ENCODE measurements at places on chromosomes 1 and 21. TPM values are rescaled to one million over a fixed set of nuclear protein-coding genes. Genes with fewer than 3 reads are reported as not detected.

GRCh38 chr1:8660411-8660828, 157.0 kb downstream of the RERE start:
- peak; percentile 40 for DNase-seq

DNA sequence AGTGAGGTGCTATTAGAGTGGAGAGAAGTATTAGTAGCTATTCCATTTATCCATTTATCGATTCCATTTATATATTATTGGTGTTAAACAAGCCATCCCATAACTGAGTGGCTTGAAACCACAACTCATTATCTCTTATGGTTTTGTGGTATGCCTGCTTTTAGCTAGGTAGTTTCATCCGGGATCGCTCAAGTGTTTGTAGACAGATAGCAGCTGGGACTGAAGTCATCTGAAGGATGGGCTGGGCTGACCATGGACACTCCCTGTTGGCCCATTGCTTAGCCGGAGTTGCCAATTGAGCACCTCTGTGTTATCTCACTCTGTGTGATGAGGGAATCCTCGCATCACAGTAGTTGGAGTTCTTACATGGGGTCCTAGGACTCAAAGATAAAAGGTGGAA, 622.5 kb downstream of the PLA2G4A start:
- DNase-seq: no peak

GRCh38 chr1:201191653-201192260, 1.1 kb downstream of the IGFN1 start:
- DNase-seq: peak; percentile 21

DNA sequence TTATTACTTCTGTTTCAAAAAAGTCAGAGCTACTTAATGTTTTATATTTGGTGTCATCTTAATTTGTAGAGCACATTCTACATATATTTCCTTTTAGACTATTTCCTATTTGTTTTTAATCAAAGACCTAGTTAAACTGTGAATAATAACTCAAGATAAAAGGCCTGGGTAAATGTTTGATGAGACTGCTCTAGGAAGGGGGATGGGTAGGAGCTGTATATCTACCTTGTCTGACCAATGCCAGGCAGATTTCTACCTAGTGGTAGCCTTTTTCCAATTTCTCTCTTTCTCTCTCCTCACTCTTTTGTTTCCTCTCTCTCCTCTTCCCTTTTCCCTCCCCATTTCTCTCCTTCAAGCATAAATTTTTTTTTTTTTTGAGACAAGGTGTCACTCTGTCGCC, 31.9 kb upstream of the IVNS1ABP start:
- no peak for DNase-seq

DNA sequence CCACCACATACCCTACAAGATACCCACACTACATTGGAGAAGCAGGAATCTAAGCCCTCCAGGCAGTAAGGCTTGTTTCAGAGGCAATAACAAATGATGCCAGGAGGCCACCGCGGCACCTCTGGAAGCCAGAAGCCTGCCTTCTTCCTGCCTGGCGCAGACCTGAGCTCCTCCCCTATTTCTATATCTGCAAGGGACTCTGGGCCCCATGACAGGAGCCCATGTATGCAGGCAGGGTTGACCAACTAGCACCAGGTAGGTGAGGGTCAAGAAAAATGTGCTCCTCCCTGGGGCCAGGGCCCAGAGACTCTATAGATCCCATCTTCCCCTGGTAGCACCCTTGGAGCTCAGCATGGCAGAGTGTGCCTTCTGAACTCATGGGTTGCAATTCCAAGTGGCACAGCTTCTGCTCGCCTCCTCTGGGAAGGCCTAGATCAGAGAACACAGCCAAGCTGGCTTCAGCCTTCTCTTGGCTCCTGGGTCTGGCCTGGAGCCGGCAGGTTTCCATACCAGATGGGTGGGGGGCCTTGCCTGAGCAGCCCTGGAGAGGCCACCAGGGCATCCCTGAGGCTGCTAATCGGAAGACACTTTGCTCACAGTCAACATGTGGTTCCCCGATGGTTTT, 85.1 kb downstream of the STUM start:
- DNase-seq: no peak

- peak; percentile 16 for DNase-seq
Measured at GRCh38 chr1:56578963-56579875, at the start of gene PLPP3. Gene PLPP3, minus strand, starts transcription at chr1:56579563. Its CDS starts 547 bp downstream, at chr1:56579016.

GRCh38 chr1:238485057-238485911, 594.6 kb upstream of the ZP4 start:
- no peak for DNase-seq

GRCh38 chr1:21064057-21064456, 112.6 kb downstream of the EIF4G3 start:
- DNase-seq: no peak

DNA sequence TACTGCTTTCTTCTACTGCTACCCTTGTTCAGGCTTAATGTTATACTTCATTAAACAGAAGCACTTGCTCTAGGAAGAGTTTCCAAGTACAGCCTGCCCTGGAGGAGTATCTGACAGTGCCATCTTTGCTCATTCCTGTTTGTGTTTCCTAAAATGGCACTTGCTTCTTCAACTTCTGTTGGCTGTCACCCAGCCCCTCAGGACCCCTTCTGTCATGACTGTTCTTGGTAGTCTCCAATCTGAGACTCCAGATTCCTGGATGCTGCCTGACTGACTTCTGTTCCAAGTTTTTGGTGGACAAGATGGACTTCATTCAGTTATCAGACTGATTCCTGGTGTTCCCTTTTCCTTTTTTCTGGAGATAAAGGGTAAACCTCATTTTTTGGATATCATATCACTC, 104.1 kb downstream of the SLC35F3 start:
- no peak for DNase-seq

- DNase-seq: no peak
Measured at GRCh38 chr1:236160540-236161127, 18.3 kb downstream of the GPR137B start.

GRCh38 chr1:58431901-58432620, 114.5 kb downstream of the OMA1 start:
- DNase-seq: no peak

- no peak for DNase-seq
Measured at GRCh38 chr1:186915555-186915954, 86.8 kb downstream of the PLA2G4A start.

DNA sequence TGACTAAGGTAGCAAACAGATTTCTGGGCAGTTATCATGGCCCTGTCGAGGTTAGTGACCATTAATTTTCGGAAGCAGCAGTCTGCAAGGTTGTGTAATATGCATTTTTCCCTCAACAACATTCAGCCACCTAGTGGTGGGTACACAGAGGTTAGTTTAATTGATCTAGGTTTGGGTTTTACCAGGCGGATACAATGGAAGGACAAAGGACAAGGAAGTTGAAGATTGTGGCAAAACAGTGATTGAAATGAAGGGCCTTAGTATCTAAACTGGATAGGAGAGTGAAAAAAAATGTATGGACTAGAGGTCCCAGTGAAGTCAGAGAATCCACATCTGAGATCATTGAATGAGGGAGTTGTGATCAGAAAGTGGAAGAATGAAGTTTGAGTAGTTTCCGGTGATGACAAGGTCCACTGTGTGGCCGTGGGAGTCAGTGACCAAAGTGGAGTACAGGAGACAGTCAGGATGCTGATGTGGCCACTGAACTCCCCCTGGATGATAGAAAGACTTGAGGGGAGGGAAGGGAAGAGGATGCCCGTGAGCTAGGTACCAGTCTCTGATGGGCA, 2.8 kb downstream of the ARMH1 start:
- DNase-seq: peak; percentile 46

DNA sequence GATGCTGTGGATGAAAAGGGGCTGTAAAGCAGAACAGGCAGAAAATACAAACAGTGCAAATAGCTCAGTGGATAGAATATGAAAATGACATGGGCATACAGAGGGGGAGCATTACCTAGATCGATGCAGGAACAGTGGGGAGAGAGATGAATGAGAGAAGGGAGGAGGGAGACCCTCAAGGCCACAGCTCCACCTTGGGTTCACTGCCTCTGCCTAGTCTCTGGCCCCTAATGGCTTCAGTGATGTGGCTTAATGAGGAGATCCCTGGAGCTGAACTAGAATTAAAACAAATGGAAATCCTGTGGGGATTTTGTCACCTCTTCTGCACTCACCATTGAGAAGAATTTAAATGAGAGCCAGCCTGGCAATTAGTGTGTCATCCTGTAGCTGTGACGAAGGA, 165.0 kb downstream of the TNR start:
- no peak for DNase-seq

- peak; percentile 67 for DNase-seq
Measured at GRCh38 chr1:85244271-85245061, 15.0 kb downstream of the C1orf52 start.

DNA sequence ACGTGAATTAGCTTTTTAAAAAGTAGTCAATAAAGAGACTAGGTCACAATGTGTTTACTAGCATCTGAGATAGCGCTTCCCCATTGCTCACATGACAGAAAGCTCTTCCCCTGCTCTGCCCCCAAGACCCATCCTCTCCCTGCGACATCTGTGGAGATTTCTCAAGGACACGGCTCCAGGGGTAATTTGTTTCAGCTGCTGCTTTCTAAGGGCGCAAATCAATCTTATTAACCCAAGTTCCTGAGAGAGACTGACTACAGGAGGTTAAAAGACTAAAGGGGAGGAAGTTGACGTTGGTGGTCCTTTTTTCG, at the start of gene MYOCOS:
TSS of gene MYOCOS (plus strand) at position 92 of the 311 bp plus-strand sequence. CDS start 1,641 bp downstream, outside the sequence.
- DNase-seq: no peak

DNA sequence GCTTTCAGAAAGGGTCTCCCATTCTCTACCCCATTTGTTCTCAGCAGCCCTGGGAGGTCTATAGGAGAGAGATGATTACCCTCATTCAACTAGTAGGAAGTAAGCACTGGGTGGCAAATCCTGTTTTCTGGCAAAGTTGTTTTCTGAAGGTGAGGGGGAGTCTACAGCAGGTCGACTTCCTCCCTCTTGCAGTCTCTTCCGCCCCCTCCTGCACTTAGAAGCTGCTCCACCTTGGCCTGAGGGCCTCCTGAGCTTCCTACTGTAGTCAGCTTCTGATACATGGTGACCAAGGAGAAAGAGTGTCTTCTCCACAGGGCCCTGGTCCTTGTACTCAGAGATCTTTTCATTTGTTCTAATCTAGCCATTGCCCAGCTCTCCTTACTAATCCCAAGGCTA, 93.1 kb downstream of the RGL1 start:
- DNase-seq: no peak

GRCh38 chr1:33380811-33381210, 50.1 kb downstream of the PHC2 start:
- DNase-seq: no peak

GRCh38 chr1:53112861-53113260, 29.6 kb downstream of the SLC1A7 start:
- no peak for DNase-seq

GRCh38 chr1:117014209-117014608, 12.6 kb downstream of the CD101 start:
- no peak for DNase-seq

GRCh38 chr21:38999161-38999560, 184.1 kb downstream of the PSMG1 start:
- DNase-seq: no peak

TRIM17 gene
- not detected for total RNA-seq

PPIAL4G gene
- total RNA-seq: not detected

LORICRIN gene
- not detected for total RNA-seq

PDC gene
- total RNA-seq: not detected
